ENCODE measurements at places on chromosomes 5 and 9.

- DNase-seq: no peak
Measured at GRCh38 chr9:80556631-80557030, 984.9 kb downstream of the TLE4 start.

DNA sequence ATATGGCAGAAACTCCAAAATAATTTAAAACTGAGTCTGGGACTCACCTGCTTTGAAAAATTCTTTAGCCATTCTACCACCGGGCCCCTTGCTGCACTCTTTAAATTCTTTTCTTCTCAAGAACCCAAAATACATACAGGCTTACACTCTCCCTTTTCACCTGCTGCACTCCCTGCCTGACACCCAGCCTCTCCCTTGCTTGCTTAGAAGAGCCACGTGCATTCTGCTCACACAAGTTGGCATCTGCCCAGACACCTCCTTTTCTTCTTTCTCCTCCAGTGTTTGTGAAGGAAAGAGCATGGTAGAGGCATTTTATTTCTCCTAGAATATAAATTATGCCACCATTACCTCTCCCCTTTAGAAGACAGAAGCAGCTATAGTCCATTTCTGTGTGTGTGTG lies 39.0 kb upstream of the AOPEP start:
- no peak for DNase-seq

DNA sequence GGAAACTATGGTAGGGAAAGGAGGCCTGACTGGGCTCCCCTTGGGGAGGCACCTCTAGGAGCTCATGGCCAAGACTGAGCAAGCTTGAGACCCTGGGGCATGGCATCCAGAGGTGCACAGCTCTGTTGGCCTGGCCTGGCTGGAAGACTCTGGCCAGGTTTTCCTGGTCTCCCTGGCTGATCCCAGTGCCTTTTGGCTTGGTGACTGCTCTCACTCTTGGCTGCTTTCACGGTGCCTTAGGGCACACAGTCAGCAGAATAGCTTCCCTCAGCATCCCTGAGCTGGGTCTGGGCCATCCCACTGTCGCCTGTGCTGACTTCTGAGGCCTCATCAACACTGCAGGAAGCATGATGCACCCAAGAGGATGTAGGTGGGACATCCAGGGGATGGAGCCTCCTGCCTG lies 13.4 kb upstream of the DELE1 start:
- DNase-seq: no peak

- DNase-seq: no peak
Measured at GRCh38 chr5:6554812-6555211, 78.0 kb downstream of the NSUN2 start.

GRCh38 chr5:97422678-97423077 lies 239.6 kb upstream of the RIOK2 start:
- DNase-seq: no peak

- DNase-seq: no peak
Measured at GRCh38 chr9:106878934-106879333, 16.0 kb downstream of the ZNF462 start.

DNA sequence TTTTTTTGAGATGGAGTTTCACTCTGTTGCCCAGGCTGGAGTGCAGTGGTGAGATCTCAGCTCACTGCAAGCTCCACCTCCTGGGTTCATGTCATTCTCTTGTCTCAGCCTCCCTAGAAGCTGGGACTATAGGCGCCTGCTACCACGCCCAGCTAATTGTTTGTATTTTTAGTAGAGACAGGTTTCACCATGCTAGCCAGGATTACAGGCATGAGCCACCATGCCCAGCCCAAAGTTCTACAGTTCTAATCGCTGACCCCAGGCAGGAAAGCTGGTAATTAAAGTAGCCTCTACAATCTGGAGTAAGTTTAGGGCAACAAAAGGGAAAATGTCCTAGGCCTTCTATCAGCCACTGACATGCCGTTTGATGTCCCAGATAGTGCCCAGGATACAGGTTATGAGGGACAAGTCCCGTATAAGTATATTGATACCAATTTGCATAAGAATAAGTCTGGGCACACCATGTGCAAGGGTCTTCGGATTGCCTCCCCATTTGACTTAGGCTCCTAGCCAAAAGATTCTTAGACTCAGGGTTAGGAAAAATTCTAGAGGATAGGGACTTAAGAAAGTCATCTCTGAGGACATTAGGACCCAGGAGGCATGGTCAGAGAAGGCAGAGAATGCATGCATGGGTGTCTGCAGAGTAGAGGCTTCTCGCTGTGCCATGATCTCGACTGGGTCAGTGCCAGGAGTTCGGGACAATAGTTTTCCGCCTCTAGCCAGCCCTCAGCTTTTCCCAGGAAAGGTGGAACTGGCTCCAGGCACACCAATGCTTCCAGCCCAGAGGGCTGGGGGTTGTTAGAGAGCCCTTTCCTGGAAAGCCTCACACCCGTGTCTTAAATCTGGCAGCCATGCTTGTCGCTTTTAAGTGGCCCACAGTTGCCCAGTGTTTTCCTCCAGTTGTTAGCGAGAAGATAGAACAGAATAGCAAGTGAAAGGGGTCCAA lies 1111.1 kb downstream of the TAF11L14 start:
- DNase-seq: no peak
